SIG-M5 (cell line): ENCODE measurements at places on chromosomes 13 and 19.

GRCh38 chr19:12769689-12770088, 5.7 kb downstream of the HOOK2 start:
- no peak for DNase-seq

DNA sequence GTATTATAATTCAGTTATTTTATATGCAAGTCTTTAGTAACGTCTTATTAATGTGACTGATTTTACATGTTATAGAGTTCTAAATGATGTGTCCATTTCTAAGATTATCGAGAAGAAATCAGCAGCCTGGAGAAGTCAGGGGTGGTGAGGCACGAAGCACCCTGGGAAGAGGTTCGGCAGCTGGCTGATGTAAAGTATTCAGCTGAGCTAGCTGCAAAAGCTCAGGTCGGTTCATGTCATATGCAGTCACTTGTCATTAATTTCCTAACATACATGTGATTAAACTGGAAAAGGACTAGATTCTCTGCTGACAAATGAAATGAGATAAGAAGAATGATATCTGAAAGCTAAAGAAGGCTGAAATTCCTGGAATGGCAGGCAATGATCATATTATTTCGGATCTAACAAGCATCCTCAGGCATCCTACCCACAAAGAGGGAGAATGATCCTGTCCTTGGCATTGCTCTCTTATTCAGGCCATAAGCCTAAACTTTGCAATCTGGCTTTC, 383.0 kb upstream of the SLITRK1 start:
- no peak for DNase-seq

DNA sequence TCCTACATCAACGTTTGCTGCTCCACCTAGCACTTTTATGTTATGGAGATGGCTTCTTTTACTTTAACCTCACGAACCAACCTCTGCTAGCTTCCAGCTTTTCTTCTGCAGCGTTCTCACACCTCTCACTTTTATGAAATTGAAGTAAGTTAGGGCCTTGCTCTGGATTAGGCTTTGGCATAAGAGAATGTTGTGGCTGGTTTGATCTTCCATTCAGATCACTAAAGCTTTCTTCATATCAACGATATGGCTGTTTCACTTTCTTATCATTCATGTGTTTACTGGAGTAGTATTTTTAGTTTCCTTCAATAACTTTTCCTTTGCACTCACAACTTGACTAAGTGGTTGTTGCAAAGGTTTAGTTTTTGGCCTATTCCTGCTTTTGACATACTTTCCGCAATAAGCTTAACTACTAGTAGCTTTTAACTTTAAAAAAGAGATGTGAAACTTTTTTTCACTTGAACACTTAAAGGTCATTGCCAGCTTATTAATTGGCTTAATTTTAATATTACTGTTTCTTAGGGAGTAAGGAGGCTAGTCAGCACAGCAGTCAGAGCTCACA, 60.0 kb upstream of the SPRY2 start:
- no peak for DNase-seq

DNA sequence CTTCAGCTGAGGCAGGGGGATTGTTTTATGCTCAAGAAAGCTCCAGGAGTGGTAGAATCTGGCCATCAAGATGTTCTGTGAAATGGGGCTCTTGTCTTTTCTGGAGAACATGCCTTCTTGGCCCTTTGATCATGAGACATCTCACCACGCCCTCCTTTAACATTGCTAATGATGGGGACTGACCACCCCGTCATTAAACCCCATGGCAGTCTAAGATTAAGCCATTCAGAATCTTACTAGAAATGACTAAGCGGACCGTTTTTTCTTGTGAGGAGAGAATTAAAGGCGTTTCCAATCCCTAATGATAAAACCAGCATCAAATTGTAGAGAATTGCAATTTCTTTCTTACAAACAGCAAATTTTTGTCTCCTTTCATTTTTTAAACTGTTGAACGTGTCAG, 89.4 kb downstream of the COL4A2 start:
- no peak for DNase-seq

DNA sequence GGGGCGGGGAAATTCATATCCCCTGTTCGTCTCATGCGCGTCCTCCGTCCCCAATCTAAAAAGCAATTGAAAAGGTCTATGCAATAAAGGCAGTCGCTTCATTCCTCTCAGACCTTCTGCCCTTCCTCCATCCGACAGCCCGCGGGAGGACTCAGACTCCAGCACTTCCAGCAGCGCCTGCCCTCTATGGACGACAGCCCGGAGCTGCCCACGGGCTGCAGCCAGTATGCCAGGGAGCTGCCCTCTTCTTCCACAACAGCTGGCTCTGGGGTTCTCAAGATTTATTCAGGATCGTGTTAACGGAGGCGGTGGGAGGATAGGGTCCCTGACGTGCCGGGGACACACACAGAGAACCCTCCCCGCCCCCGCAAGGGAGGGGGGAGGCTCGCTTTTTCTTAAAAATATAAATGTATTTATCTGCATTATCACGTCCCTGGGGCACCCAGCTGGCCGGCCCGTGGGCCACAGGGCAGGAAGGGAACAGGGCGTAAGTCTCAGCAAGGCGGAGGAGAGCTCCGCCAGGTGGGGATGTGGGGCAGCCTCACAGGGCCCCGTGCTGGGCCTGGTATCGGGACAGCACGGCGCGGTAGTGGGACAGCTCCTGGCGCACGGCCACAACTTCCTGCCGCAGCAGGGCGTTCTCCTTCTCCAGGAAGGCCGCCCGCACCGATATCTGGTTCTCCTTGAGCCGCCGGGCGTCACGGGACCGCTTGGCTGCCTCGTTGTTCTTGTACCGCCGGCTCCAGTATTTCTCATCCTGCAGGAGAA, 6.7 kb downstream of the DBP start:
- no peak for DNase-seq

GRCh38 chr19:47232422-47233211, 1.6 kb upstream of the BBC3 start:
- DNase-seq: no peak

GRCh38 chr13:109778102-109778542, 8.3 kb downstream of the IRS2 start:
- DNase-seq: peak; percentile 57

DNA sequence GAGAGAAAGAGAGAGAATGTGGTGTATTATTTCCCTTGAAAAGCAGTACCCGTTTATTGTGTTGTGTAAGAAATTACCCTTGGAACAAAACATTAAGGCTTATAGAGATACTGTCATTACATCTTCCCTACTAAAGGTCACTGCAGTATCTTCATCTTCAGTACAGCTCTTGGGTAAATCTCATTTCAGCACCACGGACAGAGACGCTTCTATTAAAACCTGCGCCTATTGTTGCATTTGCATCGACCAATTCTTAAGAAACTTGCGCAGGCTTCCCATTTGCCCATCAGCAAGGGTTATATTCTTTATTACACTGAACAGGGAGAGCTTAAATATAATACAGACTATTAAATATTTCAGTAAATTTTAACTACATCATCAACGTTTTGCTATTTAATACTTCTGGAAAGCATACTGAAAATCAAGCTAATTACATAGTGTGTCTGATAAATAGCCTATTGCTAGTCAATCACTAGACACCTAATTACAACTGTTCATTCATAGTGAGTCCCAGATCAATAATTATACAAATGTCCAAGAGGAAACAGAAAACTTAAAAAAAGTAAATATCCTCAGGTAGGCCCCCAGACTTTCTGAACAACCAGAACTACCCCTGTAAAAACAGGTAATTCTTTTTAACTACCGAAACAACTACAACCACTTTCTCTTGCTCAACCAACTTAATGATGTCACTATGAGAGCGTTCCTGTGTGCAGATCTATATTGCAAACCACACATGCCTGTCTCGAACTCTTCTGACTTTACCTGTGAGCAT, 350.6 kb downstream of the LIG4 start:
- DNase-seq: no peak

DNA sequence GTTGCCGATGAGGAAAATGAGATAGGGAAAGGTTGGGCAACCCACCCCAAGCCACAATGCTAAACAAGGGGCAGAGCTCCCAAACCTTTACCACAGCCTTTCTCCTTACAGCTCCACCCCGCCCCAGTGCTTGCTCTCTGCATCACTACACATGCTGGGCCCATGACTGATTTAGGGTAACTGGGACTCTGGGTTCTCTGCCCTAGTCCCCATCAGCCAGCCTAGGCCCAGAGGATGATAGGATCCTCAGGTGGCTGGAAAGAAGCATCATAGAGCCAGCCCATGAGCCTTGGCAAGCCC, 11.6 kb downstream of the C19orf47 start:
- no peak for DNase-seq

DNA sequence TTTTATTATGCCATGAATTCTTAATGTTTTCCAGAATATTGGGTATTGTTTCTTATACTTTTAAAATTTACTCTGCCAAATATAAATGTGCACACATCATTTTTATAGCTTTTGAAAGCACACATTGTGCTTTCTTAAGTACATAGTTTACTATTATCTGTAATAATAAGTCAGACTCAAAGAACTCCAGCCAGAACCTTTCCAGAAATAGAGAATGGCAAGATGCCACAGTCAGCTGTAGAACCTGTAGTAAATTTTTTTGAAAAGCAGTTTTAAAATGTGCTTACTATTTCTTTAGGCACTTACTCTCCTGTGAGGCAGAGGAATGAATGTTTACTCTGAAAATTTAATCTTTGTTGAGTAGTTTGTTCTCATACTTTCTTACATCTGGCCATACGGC, 1287.1 kb downstream of the PCDH9 start:
- no peak for DNase-seq

- DNase-seq: no peak
These were observed 9.6 kb upstream of the SLC15A1 start for GRCh38 chr13:98761986-98762616.

DNA sequence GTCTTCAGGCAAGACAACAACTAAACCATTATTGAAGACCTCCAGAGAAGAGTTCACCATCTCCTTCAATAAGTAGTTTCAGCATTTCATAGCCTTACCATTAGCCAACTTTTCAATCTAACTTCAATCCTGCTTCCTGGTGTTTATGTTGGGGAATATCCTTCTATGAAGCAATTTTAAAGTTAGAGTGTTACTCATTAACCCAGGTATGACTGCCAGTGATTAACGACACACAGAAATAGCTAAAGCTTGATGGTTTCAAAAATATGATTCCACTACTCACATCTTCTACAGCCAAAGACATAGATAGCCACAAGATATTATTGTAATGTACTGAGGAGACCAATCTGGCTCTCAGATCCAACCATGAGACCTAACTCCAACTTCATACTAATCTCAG, 403.2 kb downstream of the EFNB2 start:
- no peak for DNase-seq
